DMS153 (cell line): ENCODE measurements at places on chromosomes 1 and 21.

- DNase-seq, result no peak
Observed at GRCh38 chr1:152515434-152515783, 1.1 kb downstream of the CRCT1 start.

DNA sequence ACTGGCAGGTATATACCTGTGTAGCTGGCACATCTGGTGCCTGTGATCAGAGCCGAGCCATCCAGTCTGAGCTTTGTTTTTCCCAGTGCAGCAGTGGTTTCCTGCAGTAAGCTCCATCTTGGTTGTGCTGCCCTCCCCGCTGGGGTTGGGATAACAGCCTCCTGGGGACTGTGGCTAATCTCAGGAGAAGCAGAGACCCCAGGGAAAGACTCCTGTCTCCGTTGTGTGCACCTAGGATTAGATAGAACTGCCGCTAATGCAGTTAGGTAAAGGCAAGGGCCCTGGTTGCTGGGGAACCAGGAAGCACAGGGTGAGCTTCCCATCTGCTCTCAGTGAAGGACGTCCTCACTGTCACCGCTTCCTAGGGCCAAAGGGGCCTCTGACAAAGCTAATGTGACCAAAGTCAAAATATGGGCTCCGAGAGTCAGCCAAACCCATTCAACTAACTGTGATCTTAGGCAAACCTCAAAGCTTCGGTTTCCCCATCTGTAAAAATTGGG, 20.0 kb downstream of the ROR1 start:
- DNase-seq, result no peak

DNA sequence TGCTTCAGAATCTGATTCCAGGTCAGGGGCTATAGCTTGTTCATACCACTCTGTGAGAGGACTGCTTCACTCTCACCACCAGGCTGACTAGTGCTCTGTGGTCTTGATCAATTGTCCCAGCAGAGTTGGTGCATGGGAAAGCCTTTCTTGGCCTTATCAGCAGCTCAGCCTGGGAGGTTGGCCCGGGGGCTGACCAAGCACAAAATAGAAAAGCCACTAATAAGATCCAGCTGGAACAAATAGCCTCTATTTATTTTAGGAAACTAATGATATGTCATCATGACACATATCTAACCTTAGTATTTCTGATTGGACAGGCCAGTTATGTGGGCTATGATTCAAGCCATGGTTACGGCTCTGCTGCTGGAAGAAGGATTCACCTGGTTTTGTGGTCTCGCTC, 134.2 kb downstream of the GDAP2 start:
- no peak for DNase-seq

- peak; percentile 18 for DNase-seq
Observed at GRCh38 chr1:10415211-10415930, 14.9 kb upstream of the CENPS start.

GRCh38 chr1:179089827-179090482, 8.1 kb downstream of the TOR3A start:
- no peak for DNase-seq

- no peak for DNase-seq
Observed at GRCh38 chr1:160362168-160362957, 4.5 kb upstream of the NHLH1 start.

- DNase-seq, result no peak
Observed at GRCh38 chr21:43020177-43020576, 45.8 kb downstream of the PKNOX1 start.

DNA sequence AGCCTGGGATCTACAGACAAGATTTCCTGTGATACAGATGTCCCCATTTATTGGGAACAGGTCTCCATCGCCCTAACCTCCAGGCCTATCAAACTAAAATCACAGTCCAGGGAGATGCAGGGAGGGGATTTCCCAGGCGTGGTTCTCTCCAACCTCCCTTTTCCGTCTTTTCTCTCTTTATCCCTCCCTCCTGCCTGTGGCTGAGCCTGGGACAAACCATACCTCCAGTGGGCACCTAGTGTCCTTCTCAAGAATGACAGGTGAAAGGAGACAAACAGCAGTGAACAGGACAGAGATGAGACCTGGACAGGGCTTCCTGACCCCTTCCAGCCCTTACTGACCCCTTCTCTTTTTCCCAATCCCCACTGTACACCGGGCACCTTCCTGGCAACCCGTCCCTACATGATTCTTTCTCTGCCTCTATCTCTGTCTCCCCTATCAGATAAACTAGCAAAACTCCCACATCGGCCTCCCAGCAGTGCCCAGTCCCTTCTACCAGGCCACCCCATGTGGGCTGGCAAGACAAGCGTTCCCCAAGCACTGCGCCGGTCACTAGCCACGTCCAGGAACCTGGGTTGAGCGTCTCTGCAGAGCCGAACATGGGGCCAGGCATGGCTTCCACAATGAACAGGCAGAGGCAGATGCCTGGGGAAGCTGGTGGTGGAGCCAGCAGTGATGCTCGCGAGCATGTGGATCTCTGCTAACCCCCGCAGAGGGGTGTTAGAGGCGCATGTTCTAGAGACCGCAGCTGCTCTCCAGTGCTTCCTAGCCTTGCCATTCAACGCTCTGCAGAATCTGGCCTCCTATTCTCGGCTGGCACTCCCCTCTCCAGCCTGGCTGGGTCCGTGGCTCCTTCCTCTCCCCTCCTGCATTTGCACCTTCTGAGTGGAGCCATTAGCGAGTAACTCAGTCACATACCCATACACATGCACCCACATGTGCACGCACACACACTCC, 54.7 kb downstream of the ELK4 start:
- DNase-seq, result no peak

DNA sequence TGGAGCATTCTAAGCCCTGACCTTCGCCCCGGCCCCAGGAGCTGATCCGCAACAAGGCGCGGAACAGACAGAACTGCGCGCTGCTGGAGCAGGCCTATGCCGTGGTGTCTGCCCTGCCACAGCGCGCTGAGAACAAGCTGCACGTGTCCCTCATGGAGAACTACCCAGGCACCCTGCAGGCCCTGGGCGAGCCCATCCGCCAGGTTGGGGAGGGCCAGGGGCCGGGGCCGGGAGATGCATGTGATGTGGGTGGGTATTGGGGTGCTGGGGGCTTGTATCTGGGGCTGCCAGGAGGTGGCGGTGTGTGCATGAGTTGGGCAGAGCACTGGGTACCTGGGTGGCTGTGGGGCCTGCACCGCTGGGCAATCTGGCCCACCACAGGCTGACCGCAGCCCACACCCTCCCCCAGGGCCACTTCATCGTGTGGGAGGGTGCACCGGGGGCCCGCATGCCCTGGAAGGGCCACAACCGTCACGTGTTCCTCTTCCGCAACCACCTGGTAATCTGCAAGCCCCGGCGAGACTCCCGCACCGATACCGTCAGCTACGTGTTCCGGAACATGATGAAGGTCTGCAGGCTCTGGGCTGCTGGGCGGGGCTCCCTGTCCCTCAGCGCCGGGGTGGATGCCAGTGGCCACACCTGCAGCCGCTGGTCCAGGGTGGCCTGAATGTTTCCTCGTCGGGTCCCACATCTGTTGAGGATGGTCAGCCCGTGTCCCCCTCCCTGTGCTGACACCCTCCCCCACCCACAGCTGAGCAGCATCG, 65.8 kb downstream of the TRIM11 start:
- peak; percentile 8 for DNase-seq
